ENCODE measurements at places on chromosomes 3 and 15. TPM values are rescaled to one million over a fixed set of nuclear protein-coding genes. Genes with fewer than 3 reads are reported as not detected.

DNA sequence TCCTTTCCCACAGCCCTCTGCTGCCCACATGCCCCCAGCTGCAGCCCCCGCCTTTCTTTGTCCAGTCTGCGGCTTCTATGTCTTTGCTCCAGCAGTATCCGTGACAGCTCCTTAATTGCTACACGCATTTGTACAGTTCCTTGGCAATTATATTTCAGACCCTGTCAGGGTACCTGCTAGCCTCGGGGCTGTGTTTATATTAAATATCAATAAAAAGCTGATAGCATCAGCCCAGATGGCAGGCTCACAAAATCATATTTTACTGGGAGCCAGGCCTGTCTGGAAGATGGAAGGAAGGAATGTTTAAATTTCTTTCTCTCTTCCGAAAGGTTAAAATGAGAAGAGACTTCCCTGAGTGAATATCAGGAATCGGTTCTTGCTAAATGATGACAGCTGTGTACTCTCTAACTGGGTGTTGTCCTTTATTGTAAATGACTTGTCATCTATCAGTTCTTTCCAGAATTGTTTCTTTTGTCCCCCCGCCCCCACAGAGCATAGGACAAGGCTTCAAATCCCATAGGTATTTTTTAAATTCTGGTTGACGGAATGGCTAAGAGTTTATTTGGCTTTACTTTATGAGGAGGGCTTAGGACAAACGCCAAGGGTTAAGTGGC lies 378.1 kb downstream of the LRTM1 start:
- H3K36me3 ChIP-seq = peaks cover 5% of the 10 kb centered on the region
- H3K4me1 ChIP-seq = peaks cover 3% of the 10 kb centered on the region
- H3K27ac ChIP-seq = peak overlapping the region; percentile 15
- H3K27me3 ChIP-seq = peaks cover 4% of the 10 kb centered on the region
- H3K4me3 ChIP-seq = no peak overlapping the region

The GPR160 gene
- total RNA-seq = not detected

The SLC38A3 gene
- total RNA-seq = not detected

DNA sequence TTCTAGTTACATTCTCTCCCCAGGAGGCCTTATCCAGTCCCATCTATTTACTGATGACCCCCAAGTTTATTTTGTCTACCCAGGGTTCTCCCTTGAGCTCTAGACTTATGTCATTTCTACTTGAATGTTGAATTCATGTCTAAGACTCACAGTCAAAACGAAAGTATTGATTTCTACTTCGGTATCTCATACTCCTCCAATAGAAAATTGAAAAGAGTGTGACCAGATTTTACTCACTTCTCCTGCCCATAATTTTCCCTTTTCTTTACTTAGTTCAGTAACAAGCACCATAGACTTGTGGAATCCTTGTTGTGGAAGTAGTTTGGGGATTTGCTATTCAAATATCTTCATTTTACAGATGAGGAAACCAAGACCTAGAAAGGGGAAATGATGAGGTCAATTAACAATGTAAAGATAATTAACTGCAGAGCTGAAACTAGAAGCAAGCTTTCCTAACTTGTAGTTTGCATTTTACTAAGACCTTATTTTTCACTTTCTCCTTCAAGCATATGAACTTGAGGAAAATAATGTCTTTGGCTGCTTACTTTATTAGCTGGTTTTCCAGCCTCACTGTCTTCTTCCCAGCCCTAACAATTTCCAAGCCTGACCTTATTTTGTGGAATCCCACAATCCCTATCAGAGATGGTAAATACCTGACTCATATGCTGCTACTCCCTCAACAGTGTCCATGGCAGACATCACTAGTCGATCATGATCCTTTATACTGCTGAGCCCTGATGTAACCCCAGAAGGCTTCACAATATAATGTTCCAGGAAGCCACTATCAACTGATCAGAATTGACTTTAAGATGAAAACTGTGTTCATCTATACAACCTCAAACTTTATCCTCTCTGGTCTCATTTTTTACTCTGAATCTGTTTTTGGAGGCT lies 123.9 kb upstream of the AGBL1 start:
- H3K27me3 ChIP-seq = peaks cover 3% of the 10 kb centered on the region
- H3K4me1 ChIP-seq = no peaks in the 10 kb centered on the region
- no peak overlapping the region for H3K4me3 ChIP-seq
- no peak overlapping the region for H3K27ac ChIP-seq
- DNase-seq = no peak

DNA sequence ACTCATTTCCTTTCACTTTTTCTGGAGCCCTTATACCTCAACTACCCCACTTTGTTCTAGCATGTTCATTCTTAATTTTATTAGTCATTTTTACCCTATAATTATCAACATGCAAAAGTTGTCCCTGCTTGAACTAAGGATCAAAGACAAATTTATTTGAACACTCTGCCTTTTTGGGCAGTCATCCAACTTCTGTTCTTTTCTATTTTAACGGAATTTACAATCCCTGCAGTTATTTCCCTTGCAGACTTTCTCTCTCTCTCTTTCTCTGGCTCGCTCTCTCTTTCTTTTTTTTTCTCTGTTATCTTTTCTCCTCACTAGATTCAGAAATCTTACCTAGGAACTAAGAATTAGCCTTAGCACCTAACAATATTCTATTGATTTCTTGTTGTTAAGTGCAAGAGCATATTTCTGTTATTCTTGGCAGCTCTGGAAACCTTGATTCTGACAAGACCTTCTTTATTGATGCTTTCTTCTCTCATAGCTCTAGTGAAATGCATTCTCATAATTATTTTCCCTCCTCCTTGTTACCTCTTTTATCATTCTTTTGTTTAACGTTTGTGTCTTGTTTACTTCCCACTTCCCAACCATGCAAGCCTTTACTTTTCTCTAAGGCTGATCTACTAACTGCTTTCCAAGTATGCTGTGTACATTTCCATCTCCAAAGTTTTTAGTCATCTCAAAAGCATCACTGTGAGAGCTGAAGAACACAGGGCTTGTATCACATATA lies 951.6 kb downstream of the DIPK2A start:
- H3K4me1 ChIP-seq = no peaks in the 10 kb centered on the region
- H3K27me3 ChIP-seq = peaks cover 4% of the 10 kb centered on the region
- no peak overlapping the region for H3K4me3 ChIP-seq
- H3K27ac ChIP-seq = no peak overlapping the region
- no peak for DNase-seq
- H3K36me3 ChIP-seq = no peaks in the 10 kb centered on the region

DNA sequence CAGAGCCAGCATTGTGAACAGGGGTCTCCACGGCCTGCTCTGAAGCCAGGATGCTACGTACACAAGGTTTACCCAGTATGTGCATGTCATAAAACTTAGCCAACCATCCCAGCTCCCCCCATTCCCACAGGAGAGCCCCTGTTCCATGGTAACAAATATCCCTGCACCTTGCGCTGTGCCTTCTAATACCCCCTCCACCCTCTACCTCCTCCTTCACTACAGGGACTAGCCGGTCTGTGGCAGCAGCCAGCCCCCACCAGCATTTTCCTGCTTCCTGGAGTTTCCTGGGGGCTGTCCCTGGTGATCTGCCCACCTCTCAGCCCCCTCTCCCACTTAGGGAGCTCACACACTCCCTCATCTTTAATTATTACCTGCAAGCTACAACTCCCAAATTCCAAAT lies 20.4 kb downstream of the ACSBG1 start:
- no peaks in the 10 kb centered on the region for H3K36me3 ChIP-seq
- no peak for DNase-seq
- no peak overlapping the region for H3K4me3 ChIP-seq
- no peak overlapping the region for H3K27ac ChIP-seq

DNA sequence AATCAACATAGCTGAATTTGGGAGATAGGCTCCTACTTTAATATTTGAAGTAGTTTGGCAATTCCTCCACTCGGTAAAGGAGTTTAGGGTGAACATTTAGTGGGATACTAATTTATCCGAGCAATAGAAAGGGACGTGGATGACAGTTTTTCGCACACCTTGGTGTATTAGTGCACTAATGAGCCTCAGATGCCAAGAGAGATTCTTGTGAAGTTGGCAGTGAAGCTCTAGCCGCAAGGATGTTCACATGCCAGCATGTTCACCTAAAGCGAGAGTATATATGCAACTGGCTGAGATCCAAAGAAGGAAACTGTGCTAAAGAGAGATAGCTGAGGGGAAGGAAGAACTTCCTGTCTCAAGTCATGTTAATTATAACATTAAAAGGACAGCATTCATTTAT lies 58.5 kb downstream of the TGFBR2 start:
- H3K4me3 ChIP-seq = no peak overlapping the region
- H3K36me3 ChIP-seq = no peaks in the 10 kb centered on the region
- DNase-seq = no peak

- H3K4me1 ChIP-seq = peaks cover 5% of the 10 kb centered on the region
- no peak overlapping the region for H3K27ac ChIP-seq
- H3K27me3 ChIP-seq = peaks cover 2% of the 10 kb centered on the region
- no peak for DNase-seq
- H3K4me3 ChIP-seq = no peak overlapping the region
- H3K36me3 ChIP-seq = peaks cover 7% of the 10 kb centered on the region
Measured at GRCh38 chr3:54065140-54065539, 57.2 kb upstream of the CACNA2D3 start.

DNA sequence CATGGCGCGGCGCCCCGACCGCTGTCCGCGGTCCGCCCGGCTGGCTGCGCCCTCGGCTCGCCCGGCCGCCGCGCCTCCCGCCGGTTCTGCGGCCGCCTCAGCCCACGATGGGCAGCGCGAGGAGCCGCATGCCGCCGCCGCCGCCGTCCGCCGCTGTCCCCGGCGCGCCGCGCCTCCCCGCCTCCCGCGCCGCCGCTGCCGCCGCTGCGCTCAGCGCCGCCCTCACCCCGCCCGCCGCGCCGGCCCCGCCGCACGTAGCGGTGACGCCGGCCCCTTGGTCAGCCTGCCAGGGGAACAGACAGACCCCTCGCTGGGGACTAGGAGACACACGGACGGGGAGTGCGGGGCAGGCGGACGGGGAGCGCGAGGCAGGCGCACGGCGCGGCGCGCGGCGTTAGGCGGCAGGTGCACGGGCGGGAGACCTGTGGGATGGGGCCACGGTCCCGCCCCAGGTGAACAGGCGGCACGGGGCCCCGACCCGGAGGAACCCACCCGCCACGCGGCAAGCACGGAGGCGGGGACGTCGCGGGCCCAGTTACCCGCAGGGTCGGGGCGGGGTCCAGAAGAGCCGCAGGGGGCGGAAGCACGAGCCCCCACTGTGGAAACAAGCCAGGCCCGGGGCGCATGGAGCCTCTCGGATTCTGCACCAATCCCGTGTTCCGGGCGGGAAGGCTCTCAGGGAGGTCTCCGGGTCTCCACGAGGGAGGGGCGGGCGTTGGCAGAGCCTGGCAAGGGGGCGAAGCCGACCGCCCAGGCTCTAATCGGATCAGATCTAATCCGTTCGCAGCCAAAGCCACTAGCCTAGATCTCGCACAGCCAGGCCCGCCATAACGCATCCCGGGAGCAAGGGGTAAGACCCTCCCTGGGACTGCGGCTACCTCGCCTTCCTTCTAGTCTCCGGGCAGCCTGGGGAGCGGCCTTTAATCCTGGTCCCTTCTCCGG lies at the start of gene CSPG5:
Gene CSPG5, minus strand, starts transcription at position 175 of the 942 bp plus-strand sequence. Its CDS starts 172 bp downstream, at position 3.
- no peak within 1 kb of the TSS for H3K27ac ChIP-seq
- H3K4me3 ChIP-seq = peak within 1 kb of the TSS; percentile 11
- H3K36me3 ChIP-seq = peaks cover 9% of the 10 kb centered on the region
- peaks cover 21% of the 10 kb centered on the region for H3K27me3 ChIP-seq
- peak; percentile 63 for DNase-seq

All from glutamatergic neuron (in vitro differentiated cells).